ENCODE measurements at places on chromosomes 4 and X.

GRCh38 chrX:23902419-23902818, 5.3 kb downstream of the APOO start:
- no peak for DNase-seq

GRCh38 chrX:70434352-70434866, 10.2 kb upstream of the DLG3 start:
- DNase-seq, result peak; percentile 83

- no peak for DNase-seq
Observed at GRCh38 chr4:48944756-48945241, 38.2 kb upstream of the OCIAD2 start.

DNA sequence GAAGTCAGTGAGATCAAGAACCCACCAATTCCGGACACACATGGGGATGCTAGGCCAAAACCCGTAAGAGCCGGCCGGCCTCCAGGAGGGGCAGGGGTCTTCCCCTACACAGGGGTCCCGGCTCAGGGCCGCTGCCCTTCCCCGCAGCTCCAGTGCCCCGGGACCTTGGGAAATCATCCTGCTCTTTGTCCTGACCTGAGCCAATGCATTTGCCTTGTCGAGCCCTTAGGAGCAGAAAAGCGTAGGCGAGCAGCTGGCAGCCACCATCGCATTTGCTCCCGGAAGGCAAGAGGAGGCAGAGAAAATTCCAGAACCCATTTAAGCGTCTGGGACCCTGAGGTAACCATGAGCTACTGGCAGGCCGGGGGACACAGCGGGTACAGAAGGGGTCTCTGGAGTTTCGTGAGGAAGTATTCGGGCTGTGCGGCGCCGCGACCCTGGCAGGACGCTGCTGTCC, 7.4 kb upstream of the TNIP2 start:
- no peak for DNase-seq

GRCh38 chr4:139802931-139803330, 137.3 kb downstream of the MGST2 start:
- DNase-seq, result no peak

GRCh38 chr4:159150821-159151390, 48.0 kb downstream of the RAPGEF2 start:
- no peak for DNase-seq

GRCh38 chr4:1609901-1610790, 74.0 kb downstream of the FAM53A start:
- peak; percentile 12 for DNase-seq

- DNase-seq, result peak; percentile 77
Observed at GRCh38 chr4:99946356-99947189, at the start of gene DNAJB14. Gene DNAJB14, minus strand, starts transcription at chr4:99946618. Its CDS starts 47 bp downstream, at chr4:99946571.

DNA sequence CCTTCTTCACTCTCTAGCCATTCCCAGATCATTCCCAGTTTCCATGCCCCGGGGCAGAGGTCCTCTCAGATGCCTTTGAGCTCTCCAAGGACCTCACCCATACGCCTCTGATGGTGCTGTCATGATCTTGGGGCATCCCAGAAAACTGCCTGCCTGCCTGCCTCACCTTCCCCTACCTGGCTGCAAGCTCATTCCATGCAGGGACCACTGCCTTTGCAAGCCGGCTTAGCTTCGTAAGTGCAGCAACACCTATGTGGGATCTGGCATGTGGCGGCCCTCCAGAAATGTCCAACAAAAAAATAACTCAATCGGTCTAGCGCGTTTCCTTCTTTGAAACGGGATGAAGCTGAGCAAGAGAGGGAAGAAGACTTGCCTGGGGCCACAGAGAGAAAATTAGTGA, 53.0 kb downstream of the C4orf50 start:
- no peak for DNase-seq

- DNase-seq, result no peak
Observed at GRCh38 chrX:11244636-11245035, 48.6 kb upstream of the AMELX start.

DNA sequence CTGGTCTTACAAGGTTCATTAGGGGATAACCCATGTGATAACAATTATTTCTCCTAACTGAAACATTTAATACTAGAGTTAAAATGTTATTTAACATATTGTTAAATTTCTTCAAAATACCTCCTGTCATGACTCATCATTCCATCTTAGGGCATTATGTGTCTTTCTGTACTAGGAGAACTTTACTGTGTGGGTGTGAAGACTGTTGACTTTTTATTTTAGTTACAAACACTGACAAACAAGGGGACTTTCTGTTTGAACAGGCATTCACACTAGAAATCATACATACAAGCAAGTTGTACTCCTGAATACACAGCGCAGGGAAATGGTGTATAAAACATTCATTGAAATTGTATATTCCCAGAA, 175.9 kb downstream of the FBXW7 start:
- DNase-seq, result no peak

- no peak for DNase-seq
Observed at GRCh38 chrX:108795240-108795639, 58.9 kb upstream of the IRS4 start.

DNA sequence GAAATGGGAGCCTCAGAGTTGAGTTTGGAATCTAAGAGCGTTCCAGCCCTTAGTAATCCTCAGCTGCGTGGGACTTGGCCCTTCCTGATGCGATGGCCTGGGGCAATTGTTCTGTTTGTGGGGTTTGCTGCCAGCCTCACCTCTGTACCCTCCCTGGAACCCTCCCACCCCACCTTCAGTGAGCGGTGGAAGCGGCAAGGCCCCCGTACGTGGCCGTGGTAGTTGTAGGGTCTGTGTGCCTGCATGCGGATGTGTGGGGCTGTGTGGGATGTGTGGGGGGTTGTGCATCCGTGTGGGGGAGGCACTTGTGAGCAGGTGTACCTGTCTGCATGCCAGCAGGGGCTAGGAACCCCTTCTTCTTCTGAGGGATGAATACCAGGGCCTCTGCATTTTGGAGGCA, 65.4 kb upstream of the ADRA2C start:
- peak; percentile 10 for DNase-seq

- DNase-seq, result no peak
Observed at GRCh38 chrX:43975796-43976195, 2.6 kb upstream of the NDP start.

DNA sequence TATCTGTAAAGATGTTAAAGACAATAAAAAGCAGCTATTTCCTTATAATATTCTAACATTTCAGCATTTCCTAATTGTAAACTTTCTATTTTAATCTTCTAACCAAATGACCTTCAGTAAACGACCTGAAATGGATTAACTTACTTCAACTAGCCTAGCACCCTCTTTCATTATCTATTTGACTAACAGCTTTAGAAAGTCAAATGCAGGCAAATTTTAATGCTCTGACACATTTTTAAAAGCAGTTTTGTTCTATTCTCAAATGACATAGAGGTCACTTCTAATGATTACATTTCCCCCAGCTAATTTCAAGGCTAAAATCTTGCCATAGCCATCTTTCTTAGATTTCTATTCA, 41.9 kb downstream of the SLC7A11 start:
- no peak for DNase-seq
